ENCODE measurements at places on chromosomes 7 and 10.

DNA sequence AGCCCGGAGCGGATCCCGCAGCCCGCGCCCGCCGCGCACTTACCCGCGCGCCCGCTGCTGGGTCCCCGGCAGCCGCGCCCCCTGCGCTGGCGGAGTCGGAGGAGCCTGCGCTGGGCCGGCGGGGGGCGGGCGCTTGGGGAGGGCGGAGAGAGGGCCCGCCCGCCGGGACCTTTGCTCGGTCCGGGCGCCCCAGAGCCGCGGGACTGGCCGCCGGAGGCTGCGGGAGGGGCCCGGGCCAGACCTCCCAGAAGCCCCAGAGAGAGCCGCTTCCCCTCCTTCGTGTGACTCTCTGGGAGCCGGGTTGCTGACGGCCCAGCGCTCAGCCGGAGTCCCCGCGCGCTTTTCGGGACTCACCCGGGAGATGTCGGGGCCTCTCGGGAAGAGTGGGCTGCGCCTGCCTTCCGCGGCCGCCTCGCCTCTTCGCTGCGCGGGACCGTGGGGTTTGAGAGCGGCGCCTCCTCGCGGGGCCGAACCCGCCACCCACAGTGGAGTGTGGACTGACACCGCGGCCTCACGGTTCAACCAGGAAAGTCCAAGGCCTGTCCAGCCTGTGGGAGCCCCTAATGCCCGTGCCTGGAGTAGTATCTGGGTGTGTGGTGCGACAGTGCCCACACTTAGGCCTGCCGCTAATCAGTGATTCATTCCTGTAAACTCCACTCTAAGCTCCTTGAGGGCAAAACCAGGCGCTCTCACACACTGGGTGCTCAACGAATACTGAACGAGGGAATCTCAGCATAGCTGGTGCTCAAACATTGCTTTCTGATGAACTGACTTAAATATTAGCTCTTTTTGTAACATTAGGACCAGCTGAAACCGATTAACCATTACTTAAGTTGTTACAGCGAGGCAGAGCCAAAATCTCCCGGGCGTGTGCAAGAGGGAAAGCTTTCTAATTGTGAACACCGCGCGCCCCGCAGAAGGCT lies at the start of gene GSDME:
TSS of gene GSDME (minus strand) at position 112 of the 923 bp plus-strand sequence. CDS start 7,690 bp downstream, outside the sequence.
- peak; percentile 39 for DNase-seq

GRCh38 chr7:35849158-35849831 lies 48.4 kb downstream of the SEPTIN7 start:
- no peak for DNase-seq

- DNase-seq, result peak; percentile 30
Observed at GRCh38 chr10:25867321-25867720, 66.7 kb upstream of the MYO3A start.

- DNase-seq, result no peak
Observed at GRCh38 chr7:93851536-93851935, 39.0 kb downstream of the TFPI2 start.

- DNase-seq, result no peak
Observed at GRCh38 chr10:14843327-14843988, 5.4 kb downstream of the HSPA14 start.

DNA sequence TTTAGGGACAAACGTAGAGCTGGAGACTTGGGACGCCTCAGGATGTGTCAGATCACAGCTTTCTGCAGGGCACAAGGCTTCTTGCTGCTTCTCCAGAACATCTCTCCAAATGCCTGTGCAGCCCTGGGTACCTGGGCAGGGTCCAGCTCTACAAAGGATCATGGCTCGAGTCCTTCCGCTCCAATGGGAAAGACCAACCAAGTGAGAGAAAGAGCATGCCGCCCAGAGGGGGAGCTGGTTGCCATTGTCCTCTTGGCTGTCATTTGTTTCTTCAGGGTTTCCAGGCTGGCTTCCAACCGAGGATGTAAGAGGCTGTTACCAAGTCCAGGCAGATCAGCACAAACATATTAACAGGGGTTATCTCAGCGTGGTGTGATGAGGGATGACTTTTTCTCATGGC lies 5.6 kb upstream of the LEP start:
- no peak for DNase-seq

DNA sequence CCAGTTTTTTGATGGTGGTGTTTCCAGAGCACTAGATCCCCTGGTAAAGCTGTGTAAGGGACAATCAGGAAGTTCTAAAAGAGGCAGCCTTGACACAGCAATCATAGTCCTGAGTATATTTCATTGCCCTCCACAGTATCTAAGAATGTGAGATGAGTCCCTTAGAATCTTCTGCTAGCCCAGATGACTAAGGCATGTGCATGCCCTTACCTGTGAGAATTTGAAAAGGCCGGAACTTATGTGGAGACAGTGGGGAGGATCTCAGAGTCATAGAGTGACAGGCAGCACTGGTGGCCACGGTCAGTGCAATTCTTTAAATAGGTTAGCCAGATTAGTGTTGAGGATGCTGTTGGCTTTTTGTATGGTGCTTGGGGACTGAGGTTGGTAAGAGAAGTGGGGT lies 361.4 kb upstream of the VSTM2A start:
- DNase-seq, result no peak

DNA sequence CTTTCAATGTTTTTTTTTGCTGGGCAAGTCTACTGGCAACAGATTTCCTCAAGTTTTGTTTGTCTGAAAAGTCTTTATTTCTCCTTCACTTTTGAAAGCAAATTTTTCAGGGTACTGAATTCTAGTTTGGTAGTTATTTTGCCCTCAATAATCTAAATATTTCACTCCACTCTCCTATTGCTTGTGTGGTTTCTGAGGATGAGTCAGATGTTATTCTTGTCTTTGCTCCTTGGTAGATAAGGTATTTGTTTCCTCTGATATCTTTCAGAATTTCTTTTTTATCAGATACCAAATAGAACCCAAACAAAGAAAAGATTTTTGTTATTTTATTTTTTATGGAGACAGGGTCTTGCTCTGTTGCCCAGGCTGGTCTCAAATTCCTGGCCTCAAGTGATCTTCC lies 99.2 kb upstream of the MALRD1 start:
- DNase-seq, result no peak

DNA sequence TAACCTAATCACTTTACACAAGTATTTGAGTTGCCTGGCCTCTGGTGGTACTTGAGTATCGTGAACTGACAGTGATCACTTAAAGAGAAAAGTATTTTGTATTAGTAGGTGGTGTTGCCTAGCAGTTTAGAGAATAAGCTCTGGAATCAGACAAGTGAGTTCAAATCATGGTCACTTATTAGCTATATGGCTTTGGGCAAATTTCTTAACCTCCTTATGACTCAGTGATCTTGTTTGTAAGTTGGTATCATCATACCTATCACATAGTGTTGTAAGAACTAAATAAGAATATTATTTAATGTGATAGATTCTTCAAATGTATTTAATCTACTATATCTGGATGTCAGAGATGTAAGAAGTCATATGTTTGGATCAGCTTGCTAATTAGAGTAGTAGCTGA lies 163.8 kb downstream of the RNF133 start:
- DNase-seq, result no peak

GRCh38 chr7:4714767-4715409 lies 32.8 kb downstream of the FOXK1 start:
- DNase-seq, result peak; percentile 74

- no peak for DNase-seq
Observed at GRCh38 chr7:121544238-121544637, 148.1 kb upstream of the FAM3C start.

GRCh38 chr7:45938626-45939302 lies 17.7 kb upstream of the IGFBP3 start:
- DNase-seq, result no peak

DNA sequence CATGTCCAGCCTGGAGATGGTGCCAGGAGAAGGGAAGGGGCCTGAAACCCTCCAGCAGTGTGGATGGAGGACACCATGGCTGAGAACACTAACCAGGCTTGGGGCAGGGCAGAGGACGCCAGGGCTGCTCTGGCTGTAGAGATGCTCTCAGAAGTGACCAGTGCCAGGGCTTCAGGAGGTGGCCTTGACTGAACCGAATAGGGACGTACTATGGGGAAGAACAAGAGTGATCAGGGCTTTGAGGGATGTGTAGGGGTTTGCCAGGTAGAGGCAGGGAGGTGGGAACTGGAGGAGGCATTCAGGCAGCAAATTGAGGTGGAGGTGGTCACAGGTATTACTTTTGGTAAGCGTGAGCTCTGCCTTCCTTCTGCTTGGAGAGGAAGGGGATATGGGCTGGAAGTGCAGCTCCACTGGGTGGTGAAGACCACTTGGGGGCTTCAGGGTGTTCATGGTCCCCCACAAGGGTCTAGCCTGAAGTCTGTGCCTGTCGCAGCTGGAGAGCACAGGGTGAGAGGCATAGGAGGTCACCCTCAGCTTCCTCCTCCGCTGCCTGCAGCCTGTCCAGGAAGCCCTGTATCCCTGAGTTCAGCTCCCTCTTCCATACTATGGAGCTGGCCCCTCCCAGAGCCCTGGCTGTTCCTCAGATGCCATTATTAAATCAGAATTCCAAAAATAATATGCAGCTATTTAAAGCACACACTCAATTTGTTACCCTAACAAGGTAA lies 27.8 kb downstream of the ADCY1 start:
- no peak for DNase-seq

DNA sequence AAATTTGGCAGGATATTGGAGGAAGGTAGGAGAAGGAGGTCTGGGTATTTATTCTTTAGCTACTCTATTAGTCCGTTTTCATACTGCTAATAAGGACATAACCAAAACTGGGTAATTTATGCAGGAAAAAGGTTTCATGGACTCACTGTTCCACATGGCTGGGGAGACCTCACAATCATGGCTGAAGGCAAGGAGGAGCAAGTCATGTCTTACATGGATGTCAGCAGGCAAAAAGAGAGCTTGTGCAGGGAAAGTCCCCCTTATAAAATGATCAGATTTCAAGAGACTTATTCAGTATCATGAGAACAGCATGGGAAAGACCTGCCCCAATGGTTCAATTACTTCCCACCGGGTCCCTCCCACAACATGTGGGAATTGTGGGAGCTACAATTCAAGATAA lies 1.9 kb upstream of the INMT start:
- no peak for DNase-seq

GRCh38 chr7:117800406-117800805 lies 72.8 kb downstream of the CTTNBP2 start:
- DNase-seq, result no peak

DNA sequence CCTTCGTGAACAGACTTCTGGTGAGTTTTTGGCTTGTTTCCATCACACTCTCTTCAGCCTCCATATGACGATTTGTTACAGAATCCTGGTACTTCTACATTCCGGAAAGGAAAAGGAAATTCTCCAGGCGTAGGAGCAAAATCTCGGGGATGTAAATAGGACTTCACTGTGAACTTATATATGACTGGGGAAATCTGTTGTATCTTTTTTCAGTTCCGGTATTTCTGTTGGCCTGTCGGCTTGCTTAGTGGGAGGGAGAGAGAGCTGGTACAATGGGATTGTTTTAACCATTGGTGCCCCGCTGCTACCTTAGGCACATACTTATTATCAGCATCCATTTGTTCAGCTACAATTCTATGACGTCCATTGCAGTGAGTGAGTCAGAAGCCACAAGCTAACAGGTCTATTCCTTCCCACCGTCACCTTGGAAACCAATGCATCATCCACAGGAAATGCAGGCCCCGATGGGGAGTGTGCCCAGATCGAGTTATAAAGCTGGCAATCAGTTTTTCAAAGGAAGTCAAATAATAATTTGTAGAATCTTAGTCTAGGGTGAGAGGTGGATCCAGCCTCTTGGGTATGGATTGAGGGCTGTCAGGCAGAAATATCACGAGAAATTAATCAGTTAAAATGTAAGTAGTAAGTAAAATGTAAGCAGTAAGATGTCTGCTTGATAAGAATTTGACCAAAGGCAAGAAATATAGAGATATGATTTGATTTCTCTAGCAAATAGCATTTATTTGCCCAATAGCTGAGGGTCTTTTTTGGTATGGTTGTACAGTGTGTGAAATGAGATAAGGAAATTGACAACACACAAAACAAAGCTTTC lies 92.0 kb upstream of the MKLN1 start:
- peak; percentile 56 for DNase-seq

GRCh38 chr10:70960783-70961570 lies 72.6 kb upstream of the PCBD1 start:
- DNase-seq, result no peak

GRCh38 chr7:7989133-7989532 lies 20.5 kb downstream of the GLCCI1 start:
- no peak for DNase-seq
